ENCODE measurements at places on chromosomes 2 and 18. TPM values are rescaled to one million over a fixed set of nuclear protein-coding genes. Genes with fewer than 3 reads are reported as not detected.

- DNase-seq: no peak
Measured at GRCh38 chr18:27277554-27277953, 92.4 kb upstream of the CHST9 start.

DNA sequence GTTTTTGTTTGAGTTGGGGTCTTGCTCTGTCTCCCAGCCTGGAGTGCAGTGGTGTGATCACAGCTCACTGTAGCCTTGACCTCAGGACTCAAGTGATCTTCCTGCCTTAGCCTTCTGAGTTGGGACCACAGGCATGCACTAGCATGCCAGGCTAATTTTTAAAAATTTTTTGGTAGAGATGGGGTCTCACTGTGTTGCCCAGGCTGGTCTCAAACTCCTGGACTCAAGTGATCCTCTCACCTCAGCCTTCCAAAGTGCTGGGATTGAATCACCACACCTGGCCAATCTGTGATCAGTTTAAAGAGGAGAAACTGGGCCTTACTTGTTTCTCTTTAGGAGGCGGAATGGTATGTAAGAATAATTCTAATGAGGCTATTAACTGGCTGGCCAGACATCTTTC lies 49.9 kb downstream of the IMPA2 start:
- DNase-seq: no peak

DNA sequence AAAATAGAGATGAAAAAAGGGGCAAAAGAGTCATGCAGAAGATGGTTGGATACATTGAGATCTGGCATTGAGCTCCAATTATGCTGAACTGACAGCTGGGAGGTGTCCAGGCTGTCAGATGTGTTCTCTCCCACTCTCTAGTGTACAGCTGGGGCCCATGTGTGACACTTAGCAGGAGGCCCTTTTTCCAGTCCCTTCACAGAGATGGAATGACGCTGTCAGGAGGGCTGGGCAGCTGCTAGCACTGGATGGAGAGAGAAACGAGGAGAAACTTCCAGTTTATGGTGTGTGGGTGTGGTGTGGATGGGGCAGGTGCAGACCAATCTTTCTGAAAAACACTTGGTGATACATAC lies 437.7 kb upstream of the HS6ST1 start:
- DNase-seq: no peak

- no peak for DNase-seq
Measured at GRCh38 chr18:59878644-59879043, 21.2 kb upstream of the PMAIP1 start.

GRCh38 chr18:34740724-34741123 lies 30.6 kb downstream of the DTNA start:
- no peak for DNase-seq

GRCh38 chr2:156350374-156351142 lies 18.0 kb upstream of the NR4A2 start:
- no peak for DNase-seq

DNA sequence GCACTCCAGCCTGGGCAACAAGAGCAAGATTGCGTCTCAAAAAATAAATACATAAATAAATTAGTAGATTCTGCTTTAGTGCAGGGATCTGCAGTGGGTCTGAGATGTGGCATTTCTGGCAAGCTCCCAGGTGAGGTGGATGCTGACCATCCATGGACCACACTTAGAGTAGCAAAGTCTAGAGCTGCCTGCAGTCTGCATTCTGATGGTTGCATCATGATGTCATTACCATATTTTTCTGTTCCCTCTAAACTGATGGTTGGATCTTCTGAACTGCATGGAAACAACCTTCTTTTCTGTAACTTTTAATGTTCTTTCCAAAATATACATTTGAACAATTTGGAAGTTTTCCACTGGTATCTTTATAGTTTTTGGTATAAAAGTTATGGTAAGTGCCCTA lies 42.9 kb downstream of the MYL12B start:
- no peak for DNase-seq

DNA sequence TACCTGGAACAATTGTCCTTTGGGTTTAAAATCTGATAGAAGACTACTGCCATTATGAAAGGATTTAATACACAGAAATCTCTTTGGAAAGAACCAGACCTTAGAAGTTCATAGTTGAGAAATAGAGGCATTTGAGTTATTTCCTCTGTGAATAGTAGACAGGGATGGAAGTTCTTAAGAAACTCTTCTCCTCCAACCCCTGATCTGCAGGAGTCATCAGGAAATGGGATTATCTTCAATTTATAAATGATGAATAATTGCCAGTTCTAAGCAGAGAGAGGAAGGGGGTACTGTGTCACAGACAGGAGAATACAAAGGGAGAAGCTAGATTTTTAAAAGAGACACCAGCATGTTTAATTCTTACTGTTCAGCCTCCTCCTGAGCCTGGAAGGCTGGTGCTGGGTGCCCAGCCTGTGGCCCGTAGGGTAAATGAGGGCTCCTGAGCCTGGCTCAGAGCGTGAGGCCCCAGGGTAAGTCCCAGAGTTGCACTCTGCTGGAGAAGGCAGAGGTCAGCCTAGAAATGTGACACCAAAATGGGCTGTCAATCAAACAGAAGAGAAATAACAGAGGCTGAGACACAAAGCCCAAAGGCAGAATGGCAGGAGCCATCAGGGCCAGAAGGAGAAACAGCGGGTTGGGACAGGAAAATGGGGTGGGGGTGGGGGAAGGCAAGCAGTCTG lies 58.2 kb upstream of the PKDCC start:
- DNase-seq: no peak

- no peak for DNase-seq
Measured at GRCh38 chr2:154692927-154693326, 5.6 kb upstream of the KCNJ3 start.

DNA sequence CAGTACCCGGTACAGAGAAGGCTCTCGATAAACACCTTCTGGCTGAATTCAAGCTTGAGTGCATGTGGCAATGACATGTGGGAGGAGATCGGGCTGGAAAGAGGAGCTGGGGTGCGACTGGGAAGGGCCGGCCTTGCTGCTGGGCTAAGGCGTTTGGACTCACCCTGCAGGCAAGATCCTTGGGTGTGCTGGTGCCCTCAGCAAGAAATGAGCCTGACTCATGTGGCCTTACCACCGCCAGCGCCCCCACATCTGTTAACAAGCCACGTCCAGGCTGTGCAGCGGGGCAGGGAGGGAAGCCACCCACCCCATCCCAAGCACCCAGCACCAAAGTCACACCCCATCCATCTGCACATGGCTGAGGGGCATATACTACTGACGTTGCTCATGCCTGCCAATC lies 1.3 kb downstream of the HS1BP3 start:
- no peak for DNase-seq

- peak; percentile 84 for DNase-seq
Measured at GRCh38 chr18:2654928-2655177, 673 bp upstream of the SMCHD1 start.

DNA sequence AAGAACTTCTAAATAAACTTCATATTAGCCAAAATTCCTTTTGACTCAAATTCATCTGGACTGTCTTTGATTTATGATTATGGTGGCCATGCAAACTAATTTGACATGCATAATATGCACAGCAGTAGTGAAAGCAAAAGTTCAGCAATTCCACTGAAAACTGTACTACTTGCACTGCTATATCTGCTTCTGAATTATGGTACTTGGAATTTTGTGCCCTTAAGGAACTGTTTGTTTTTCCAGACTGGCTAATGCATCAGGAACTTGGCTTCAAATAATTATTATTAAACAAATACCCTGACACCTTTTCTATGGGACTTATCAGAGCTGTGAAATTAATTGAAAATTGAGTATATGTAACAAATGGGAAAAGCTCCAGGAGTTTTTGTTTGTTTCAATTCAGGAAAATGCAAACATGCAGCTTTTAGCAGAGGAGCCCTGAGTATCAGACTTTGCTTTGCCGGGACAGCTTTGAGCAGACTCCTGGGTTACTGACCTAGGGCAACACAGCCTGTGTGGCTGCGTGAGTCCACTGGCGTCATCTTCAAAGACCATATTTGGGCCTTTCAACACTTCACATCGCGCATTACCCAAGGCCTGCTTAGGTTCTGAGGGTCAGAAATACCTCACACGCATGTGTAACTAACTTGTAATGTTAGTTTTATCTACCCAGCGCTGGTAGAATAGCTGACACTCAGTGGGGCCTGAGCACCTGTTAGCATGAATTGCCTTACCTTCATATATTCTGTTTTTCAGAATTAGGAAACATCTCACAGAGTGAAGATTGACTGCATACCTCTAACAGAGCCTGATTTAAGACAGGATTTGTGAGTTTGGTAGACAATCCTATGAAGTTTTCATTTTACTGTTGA lies 35.4 kb downstream of the CFAP221 start:
- DNase-seq: no peak

DNA sequence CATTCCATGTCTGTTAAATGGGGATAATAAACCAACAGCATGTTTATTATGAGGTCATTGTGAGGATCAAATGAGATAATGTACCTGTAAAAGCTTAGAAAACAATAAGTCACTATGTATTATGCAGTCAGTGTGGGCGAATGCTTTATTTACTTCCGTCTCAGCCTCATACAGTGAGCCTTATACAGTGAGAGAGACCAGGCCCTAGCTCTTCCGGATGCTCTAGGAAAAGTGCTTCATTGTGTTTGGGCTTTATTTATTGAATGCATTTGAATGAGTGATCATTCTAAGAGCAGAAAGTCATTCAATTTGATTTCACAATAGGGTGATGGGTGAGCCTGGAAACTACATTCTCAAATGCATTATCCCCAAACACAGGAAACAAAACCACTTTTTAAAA lies 603.9 kb upstream of the FANCL start:
- DNase-seq: no peak

GRCh38 chr2:95346231-95346737 lies 49.1 kb downstream of the KCNIP3 start:
- no peak for DNase-seq

DNA sequence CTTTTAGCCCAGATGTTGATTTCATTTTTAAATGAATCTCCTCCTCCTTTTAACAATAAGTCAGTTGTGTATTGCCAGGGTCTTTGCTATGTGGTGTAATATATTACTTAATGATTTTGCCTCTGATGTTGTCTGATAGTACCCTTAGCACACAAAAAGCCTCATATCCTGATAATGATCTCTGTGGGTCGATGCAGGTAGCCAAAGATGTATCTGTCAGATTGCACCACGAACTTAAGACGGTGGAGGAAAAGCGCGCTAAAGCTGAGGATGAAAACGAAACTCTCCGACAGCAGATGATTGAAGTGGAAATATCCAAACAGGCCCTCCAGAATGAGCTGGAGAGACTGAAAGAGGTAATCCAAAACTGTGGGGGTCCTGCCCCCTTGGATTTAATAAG lies 14.8 kb downstream of the MTCL1 start:
- no peak for DNase-seq

DNA sequence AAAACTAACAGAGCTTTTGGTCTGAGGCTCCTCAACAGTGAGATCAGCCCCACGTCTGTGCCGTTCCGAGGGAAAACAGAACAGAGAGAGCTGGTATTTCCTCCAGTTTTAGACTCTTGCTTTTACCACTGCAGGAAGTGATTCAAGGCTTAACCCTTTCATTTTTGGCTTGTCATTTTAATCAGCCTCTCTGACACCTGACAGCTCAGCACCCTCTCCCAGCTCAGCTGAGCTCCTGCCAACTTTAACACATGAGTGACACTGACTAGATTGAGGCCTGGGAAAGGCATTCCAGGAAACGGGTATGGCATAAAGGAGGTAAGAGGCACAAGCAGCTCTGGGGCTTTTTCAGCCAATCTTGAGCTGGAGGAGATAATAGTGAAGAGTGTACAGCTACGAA lies 239.4 kb upstream of the SKOR2 start:
- no peak for DNase-seq

DNA sequence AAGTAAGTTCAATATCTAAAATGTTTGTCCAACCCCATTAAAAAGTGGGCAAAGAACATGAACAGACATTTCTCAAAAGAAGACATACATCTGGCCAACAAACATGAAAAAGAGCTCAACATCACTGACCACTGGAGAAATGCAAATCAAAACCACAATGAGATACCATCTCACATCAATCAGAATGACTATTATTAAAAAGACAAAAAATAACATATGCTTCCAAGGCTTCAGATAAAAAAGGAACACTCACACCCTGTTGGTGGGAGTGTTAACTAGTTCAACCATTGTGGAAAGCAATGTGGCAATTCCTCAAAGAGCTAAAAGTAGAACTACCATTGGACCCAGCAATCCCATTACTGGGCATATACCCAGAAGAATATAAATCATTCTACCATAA lies 931.1 kb downstream of the LRP1B start:
- DNase-seq: no peak

The AAK1 gene
- polyA plus RNA-seq: 38.2 TPM

The RAB6C gene
- not detected for polyA plus RNA-seq

The ERBB4 gene
- not detected for polyA plus RNA-seq

The BOLL gene
- polyA plus RNA-seq: 0.08 TPM

The ST8SIA3 gene
- not detected for polyA plus RNA-seq

Data from immature natural killer cell (primary cell).